A673 (cell line): ENCODE measurements at places on chromosomes 5 and 9. TPM values are rescaled to one million over a fixed set of nuclear protein-coding genes. Genes with fewer than 3 reads are reported as not detected.

- no peak for DNase-seq
Observed at GRCh38 chr5:98158440-98158839, 615.0 kb upstream of the RGMB start.

DNA sequence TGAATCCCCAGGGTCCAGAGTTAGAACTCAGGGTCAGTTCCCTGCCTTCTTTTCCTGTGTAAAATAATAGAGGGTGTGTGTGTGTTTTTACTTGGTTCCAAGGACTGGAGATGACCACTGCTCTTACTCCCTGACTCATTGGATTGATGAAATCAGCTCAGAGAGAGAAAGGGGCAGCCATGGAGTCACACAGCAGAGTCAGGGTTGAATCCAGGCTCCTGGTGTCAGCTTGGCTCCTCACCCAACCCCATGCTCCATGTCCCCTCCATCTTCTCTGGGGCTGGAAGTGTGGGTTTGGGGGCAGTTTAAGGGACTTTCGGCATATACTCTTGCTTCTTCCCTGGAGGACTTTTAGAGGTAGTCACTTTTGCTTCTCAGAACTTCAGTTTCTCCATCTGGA, 21.6 kb downstream of the DAB2IP start:
- DNase-seq, result no peak

GRCh38 chr9:116168231-116168630, 14.6 kb downstream of the PAPPA start:
- no peak for DNase-seq

DNA sequence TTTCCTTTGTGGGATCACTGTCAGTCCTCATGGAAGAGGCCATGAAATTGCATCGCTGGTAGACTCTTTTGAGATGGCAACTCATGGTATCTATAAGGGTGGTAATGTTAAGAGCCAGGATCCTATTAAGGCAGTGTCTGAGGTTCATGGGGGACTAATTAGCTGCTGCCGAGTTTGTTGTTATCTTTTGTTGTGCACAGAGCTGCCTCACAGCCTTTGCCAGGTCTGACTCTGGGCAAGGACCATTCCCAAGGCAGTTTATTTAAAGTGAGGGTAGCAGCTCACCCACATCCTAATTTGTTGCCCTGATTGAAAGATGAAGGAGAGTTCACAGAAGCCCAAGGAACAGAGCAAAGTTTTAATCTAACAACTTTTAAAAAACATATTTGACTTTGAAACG, 7.9 kb downstream of the SMARCA2 start:
- DNase-seq, result no peak

Gene ZFR
- total RNA-seq, result 104 and 110 TPM in 2 replicates

Gene REEP2
- 8.4 and 14.6 TPM in 2 replicates for total RNA-seq

Gene EQTN
- not detected in 2 replicates for total RNA-seq

Gene PCDHA12
- total RNA-seq, result 10.5 and 10.7 TPM in 2 replicates

Gene ADAMTSL1
- total RNA-seq, result not detected in 2 replicates
